ENCODE measurements at places on chromosomes 11 and 22. TPM values are rescaled to one million over a fixed set of nuclear protein-coding genes. Genes with fewer than 3 reads are reported as not detected.

DNA sequence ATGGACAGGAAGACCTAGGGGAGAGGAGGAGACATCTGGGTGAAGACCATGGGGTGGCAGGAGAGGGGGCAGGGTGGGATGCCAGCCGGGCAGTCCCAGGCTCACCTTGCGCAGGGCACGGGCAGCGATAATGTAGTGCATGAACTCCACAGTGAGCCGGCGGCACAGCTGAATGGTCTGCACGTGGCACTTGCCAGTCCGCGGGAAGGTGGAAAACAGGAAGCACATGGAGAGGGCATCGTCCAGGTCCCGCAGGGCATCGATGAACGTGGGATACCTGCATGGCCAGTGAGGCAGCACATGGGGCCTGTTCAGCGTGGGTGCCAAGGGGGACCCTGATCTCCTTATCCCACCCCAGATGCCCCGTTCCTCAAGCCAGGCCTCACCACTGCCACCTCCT is 7.3 kb downstream of the PES1 start:
- no peak for DNase-seq

- no peak for DNase-seq
Measured at GRCh38 chr11:27861706-27862430, 161.6 kb upstream of the BDNF start.

DNA sequence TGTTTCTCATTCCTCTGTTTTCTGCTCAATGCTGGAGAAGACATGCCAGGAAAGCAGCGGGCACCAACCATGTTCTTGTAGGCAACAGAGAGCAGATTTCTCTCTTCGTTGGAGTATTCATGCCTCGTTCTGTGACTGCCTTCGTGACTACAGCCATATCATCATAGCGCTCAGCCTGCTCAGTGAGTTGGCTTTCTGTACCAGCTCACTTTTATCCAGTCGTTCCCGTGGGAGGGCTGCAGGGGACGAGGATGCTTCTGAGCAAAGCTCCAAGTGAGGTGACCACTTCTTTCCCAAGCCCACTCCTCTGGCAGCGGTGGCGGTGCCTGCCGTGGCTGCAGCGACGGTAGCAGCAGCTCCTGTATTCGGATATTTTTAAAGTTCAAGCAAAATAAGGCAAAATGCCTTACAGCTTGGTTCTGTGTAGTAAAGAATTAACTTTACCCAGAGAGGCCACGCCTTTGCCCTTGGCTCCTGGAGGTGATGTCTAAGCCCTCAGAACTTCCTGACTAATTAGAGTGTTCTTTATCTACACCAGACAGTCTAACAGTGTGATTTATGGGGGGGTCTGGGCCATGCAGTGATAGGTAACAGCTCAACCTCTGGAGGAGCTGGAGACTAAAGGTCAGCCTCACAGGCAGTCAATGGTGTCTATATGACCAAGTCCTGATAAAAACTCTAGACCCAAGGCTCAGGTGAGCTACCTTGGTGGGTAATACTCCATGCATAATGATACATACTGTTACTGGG is 35.3 kb downstream of the LDHAL6A start:
- DNase-seq = no peak

DNA sequence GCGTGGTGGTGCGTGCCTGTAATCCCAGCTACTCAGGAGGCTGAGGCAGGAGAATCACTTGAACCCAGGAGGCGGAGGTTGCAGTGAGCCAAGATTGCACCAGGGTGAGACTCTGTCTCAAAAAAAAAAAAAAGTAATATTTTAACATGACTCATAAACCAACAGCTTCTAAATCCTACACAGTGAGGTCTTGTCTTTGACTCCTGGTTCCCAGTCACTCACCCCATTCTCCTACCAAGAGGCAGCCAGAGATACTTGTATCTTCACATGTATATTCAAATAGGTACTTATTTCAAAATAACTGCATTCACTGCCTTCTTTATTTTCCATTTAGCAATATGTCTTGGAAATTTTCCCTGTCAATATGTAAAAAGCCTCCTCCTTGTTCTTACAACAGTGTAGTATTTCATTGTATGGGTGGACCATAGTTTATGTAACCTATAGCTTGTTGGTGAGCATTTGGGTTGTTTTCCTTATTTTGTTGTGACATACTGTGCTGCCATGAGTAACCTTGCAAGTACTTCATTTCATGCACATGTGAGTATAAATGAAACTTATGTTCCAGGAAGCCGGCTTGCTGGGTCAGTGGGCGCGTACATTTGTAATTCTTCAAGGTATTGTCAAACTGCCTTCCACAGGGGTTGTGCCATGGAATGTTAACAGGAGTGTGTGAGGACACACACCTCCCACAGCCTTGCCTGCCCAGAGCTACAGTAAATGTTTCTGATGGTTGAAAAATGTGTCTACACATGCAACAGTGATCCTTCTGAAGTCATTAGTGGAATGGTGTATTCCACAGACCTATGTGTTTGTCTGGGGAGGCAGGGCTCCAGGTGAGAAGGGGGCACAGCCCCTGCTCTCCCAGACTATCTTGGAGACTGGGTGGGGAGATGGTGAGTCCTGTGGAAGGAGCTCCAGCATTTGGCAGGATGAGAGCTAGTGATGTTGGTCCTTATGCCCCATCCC is 47.9 kb downstream of the OSBP2 start:
- DNase-seq = no peak

- DNase-seq = no peak
Measured at GRCh38 chr22:46460857-46461256, 76.6 kb downstream of the CELSR1 start.

DNA sequence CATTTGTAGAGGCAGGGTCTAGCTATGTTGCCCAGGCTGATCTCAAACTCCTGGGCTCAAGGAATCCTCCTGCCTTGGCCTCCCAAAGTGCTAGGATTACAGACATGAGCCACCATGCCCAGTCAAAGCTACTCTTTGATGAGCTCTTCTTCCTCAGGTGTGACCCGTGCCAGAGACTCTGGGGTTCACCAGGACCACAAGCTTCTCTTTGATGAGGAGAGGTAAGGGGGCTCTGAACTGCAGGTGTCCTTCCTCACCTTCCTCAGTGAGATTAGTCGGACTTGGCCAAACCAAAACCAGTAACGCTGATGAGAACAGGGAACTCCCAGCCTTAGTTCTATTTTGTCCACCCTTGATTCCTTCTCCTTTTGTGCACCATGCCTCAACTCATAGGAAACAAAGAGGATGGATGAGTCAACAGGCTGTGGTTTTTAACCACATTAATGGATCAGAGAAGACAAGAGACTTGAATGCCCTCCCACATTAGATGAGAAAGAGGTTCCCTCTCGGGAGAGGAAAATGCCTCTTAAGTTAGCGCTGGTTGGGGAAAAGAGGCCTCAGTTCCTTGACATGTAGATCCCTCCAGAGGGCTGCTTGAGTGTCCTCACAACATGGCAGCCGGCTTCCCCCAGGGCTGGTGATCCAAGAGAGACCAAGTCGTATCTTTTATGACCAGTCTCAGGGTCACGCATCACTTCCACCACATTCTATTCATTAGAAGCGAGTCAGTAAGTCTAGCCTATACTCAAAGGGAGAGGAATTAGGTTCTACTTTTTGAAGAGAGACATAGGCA is 25.7 kb upstream of the CTR9 start:
- DNase-seq = no peak

DNA sequence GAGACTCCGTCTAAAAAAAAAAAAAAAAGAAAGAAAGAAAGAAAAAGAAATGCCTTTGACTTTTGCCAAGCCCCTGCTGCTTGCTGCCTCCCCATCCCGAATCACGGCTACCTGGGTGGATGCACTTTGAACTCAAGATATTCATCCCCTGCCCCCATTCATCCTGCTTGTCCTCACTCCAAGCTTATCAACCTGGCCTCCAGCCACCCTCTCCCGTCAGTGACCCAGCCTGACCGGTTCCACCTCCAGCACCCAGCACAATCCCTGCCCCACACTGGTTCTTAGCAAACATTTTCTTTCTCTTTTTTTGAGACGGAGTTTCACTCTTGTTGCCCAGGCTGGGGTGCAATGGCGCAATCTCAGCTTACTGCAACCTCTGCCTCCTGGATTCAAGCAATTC is 44.4 kb downstream of the CYTH4 start:
- no peak for DNase-seq

GRCh38 chr22:16989915-16990314 is 18.1 kb downstream of the GAB4 start:
- no peak for DNase-seq

Gene GRK3
- 2.7 TPM for polyA plus RNA-seq

Gene B4GALNT4
- polyA plus RNA-seq = 5.1 TPM

Gene CSF2RB
- 4.1 TPM for polyA plus RNA-seq

Gene TTC36
- polyA plus RNA-seq = 0.49 TPM

Gene CCDC81
- polyA plus RNA-seq = 1.2 TPM

Gene HIC2
- polyA plus RNA-seq = 2.0 TPM

Gene EFCAB6
- polyA plus RNA-seq = 0.71 TPM

Data from urinary bladder (tissue), 4 donors.